ENCODE measurements at places on chromosomes 12 and 14.
A peak's percentile ranks its signal among the peaks of the same experiment; 100 is the strongest.

DNA sequence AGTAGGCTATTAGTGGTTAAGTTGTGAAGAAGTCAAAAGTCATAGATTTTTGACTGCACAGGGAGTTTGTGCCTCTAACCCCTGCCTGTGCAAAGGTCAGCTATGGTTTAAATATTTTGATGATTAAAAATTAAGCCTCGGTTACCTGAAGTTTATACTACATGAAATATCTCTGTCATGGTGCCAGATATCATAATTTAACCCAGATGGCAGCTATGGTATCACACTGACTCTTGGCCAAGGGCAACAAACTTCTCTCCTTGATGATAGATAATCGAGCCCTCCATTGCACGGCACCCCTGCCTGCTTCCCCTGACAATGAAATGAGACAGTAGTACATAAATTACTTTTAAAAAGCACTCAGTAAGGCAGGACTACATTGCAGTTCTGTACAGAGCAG is 80.8 kb downstream of the SLC35F4 start:
- no peak for DNase-seq

DNA sequence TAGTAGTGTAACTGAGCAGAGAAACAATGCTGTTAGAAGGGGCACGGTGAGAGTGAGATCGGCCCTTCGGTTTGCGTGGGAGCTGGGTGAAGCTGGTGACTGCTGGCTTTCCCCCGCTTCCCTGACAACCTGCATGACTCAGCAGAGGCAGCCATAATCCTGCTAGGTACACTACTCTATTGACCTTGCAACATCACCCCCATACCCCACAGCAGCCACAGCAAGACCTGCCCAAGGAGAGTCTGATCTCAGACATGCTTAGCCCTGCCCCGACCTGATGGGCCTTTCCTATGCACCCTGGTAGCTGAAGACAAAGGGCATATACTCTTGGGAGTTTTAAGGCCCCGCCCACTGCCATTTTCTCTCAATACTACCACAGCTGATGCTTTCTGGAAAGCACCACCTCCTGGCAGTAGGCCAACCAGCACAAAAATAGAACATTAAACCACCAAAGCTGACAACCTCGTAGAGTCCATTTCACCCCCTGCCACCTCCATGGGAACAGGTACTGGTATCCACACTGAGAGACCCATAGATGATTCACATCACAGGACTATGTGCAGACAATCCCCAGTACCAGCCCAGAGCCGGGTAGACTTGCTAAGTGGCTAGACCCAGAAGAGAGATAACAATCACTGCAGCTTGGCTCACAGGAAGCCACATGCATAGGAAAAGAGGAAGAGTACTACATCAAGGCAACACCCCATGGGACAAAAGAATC is 75.9 kb upstream of the RGS6 start:
- DNase-seq = no peak

GRCh38 chr12:4118017-4118510 is 155.5 kb upstream of the CCND2 start:
- peak; percentile 28 for DNase-seq

- no peak for DNase-seq
Measured at GRCh38 chr12:47652521-47653234, 53.2 kb downstream of the RPAP3 start.

- DNase-seq = no peak
Measured at GRCh38 chr12:24820872-24821271, 128.0 kb downstream of the BCAT1 start.

GRCh38 chr12:5246196-5246595 is 185.7 kb upstream of the NTF3 start:
- DNase-seq = no peak

DNA sequence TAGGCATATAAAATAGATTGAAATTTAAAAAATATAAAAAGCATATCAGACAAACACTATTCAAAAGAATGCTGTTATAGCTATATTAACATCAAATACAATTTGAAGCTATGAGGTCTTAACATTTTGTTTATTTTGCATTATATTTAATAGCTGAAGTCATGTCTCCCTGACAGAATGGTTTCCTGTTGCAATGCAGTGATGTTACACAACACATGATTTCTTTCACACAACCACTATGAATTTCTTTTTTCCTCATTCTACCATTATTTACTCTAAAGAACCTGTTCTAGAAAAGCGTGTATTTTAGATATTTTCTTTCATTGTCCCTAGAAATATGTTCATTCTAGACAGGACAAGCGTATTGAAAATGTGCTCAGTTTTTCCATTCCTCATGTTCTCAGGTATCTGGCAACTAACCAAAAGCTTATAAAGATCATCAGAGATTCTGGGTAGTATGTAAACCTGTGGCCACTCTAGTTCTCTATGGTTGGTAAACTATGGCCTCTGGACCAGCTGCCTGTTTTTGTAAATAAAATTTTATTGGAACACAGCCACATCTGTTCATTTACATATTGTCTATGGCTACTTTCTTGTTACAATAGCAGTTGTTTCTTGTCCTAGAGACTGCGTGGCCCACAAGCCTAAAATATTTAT is 183.8 kb downstream of the FOXA1 start:
- DNase-seq = no peak

DNA sequence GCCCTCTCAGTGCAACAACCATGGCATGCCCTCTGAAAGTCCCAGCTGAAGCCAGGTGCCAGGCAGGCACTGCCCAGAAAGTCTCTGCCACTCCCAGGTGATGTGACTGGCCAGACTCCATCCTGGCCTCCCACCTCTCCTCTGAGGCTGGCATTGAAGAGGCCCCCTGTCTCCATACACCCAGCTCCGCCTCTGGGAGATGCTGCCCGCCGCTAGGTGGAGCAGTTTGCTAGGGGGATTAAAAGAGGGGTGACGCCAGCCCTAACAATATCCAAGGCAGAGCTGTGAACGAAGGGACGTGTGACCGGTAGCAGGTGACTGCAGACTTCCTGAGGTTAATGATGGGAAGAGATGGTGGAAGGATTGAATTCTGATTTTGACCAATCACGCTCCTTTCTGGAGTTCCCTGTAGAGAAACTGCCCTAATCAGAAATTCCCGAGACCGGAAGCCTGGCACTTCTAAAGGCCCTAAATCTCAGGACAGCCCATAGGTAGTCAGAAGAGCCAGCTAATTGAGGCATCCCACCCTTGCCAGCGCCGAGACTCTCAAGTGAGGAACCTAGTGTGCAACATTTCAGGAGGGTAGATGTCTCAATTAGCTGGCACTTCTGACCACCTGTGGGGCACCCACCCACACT is 8.3 kb upstream of the PLEK2 start:
- DNase-seq = peak; percentile 40

GRCh38 chr12:98714426-98714825 is 69.3 kb downstream of the APAF1 start:
- no peak for DNase-seq

GRCh38 chr14:50677527-50678063 is 9.5 kb upstream of the SAV1 start:
- no peak for DNase-seq

GRCh38 chr12:132872975-132873421 is 14.4 kb downstream of the CHFR start:
- peak; percentile 59 for DNase-seq

DNA sequence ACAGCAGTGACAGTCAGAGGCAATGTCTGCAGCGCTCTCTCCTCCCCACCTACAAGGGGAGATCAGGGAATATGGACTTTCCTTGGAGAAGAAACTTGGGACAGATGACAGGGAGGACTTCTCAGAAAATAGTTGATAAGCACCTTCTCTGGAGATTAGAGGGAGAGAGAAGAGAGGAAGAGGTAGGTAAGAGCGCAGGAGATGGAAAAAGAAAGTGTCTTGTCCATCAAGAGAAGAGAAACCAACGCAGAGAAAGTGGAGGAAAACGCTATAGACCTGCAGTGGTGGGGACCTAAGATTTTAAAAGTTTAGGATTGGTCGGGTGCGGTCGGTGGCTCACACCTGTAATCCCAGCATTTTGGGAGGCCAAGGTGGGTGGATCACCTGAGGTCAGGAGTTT is 15.5 kb upstream of the SMUG1 start:
- no peak for DNase-seq

All from activated CD4-positive, alpha-beta T cell treated with anti-CD3 and anti-CD28 coated beads, Interleukin-2, amount 10 ng/mL, durations not matched to agents 7 days and 5 days (primary cell).